Osteocyte (in vitro differentiated cells): ENCODE measurements at places on chromosomes 5 and 9.

- DNase-seq: no peak
Observed at GRCh38 chr9:113331780-113332179, 8.3 kb downstream of the WDR31 start.

DNA sequence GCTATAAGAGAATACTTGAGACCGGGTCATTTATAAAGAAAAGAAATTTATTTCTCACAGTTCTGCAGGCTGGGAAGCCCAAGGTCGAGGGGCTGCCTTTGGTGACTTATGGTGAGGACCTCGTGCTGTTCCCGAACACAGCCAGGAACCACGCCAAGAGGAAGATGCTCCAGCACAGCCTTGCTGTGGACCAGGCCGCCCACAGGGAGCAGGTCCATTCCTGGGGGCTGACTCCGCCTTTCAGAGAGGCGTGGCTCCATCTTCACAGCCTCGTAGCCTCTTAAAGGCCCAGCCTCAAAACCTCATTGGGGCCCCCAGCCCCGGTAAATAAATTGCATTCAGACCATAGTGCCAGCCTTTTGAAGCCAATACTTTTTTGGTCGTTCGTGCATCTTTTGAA is 93.5 kb upstream of the CACNA1B start:
- no peak for DNase-seq

DNA sequence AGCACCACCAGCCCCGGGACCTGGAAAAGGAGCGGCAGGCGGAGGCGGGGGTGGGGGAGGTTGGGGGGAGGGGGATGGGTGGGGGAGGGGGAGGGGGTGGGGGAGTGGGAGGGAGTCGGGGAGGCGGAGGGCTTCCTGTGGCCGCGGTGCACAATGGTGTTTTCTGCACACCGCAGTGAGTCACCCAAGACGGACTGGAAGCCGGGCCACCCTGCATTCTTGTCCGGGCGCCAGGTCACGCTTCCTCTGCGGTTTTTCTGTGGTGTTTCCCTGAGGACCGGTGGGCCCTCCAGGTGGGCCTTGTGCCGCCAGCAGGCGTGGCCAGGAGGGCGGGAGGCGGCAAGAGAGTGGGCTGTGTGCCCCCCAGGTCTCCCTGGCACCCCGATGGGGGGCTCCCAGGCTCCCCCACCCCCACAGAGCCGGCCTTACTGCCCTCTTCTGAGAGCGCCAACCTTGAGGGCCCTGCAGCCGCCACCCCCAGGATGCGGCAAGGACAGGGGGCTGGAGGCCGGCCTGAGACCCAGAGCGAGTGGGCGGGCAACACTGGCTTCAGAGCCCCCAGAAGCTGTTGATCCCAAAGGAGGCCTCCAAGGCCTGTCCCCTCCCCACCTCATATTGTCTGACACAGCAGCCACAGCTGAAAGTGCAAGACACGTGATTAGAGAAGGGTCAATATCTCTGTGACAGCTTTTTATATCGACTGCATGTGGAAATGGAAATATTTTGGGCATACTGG is 11.1 kb downstream of the EXD3 start:
- no peak for DNase-seq

GRCh38 chr5:95620870-95621838 is 1.3 kb downstream of the GPR150 start:
- DNase-seq: no peak

DNA sequence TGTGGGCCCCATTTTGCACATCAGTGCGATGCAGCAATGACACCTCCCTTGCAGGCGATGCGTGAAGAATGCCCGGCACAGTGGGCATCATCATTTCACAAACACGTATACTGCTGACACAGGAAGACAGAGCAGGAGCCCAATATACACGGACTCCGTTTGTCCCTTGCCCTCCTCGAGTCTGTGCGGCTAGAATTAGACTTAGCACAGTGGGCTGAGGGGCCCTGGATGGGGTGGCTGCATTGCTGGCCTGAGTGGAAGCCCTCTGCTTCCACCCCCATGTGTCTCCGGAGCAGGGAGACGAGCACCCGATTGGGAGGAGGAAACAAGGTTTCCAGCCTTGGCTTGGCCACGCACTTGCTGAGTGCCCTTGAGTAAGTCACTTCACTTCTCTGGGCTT is 40.8 kb downstream of the GSN start:
- DNase-seq: no peak

DNA sequence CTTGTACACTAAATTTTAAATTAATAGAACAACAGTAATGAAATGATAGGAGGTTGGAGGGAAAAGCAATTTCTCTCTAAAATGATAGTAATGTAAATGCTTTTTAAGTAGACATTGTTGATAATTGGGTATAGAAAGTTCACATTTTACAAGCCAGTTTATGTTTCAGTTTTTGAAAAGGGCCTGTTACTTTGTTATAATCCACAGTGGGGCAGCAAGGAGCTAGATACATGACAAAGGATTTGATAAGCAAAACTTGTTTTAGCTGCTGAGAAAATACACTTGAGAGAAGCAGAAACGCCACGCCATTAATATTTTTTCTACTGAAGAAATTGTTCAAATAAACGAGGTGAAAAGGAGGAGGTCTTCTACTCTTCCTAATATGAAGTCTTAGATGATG is 30.2 kb downstream of the SREK1 start:
- no peak for DNase-seq

DNA sequence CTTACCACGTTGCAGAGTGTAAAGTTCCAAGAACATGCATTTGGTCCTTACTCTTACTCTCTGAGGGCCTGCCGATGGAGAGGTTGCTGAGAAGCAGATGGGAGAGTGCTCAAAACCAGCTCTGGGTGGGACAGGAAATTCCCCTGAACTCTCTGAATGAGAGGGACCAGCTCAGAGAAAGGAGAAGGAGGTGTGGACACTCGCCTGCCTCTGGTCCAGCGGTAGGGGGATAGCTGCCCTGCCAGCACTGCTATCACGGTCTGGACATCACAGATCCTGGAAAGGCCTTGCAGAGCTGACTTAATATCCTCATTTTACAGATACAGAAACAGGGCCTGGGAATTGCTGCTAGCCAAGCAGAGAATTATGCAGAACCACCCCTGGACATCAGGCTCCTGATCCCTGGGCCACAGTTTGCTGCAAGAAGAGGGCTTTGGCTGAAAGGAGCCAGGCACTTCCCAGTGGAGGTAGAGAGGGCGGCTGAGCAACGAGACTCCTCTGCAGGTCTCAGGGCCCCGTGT is 4.9 kb downstream of the TRAF1 start:
- DNase-seq: no peak

- DNase-seq: no peak
Observed at GRCh38 chr9:81293651-81294050, 395.7 kb downstream of the TLE1 start.

- no peak for DNase-seq
Observed at GRCh38 chr5:81608976-81609375, 141.9 kb downstream of the SSBP2 start.

GRCh38 chr5:151751593-151751992 is 6.8 kb downstream of the ATOX1 start:
- no peak for DNase-seq

- DNase-seq: no peak
Observed at GRCh38 chr9:86099701-86100364, 475 bp upstream of the GOLM1 start.

DNA sequence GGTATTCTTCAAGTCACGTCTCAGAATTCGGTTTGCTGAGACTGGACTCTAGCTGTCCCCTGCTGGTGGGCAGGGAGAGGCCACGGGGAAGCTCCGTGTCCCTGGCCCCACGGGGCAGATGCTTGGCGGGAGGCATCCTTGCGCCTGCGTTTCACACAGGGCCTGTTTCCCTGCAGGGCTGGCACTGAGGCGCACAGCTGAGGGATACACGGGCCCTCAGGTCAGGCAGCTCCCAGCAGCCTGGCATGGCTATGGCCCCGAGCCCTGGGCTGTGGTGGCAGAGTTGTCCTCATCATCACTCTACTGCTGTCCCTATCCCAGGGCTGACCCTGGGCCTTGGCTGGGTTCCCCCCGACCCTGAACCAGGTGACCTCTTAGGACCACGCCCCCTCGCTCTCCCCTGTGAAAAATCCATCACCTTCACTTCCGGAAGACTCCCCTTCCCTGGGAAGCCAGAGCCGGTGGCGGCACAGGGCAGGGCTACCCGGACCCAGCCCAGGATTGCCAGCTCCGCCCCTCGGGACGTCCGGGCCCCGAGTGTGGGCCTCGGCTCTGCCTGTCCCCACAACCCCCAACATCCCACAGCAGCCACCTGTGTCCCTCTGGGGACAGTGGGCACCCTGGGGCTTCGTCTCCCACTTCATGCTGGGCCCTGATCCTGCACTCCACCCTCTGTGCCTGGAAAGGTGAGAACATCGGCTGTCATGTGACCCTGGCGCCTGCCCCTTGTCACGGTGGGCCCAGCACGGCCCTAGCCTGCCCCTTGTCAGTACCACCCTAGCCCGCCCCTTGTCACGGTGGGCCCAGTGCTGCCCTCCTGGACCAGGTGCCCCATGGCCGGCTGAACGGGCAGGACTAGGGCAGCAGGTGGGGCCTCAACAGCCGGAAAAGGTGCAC is 5.0 kb downstream of the DPP7 start:
- no peak for DNase-seq

- DNase-seq: no peak
Observed at GRCh38 chr9:91483189-91483691, 59.6 kb upstream of the NFIL3 start.

DNA sequence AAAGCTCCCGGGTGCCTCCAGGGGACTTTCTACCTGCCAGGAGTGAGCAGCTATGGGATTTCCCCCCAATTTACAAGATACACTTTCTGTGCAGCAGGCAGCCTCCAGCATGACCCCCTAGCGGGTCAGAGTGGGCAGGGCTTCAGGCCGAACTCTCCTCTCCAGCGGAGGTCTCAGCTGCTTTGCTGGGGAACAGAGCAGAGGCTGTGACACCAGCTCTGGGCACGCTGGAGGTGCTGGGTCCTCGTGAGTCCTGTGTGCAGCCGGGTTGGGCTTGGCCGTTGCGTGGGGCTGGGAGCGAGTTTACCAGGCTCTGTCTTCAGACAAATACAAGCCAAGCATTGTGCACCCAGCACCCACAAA is 2.9 kb downstream of the NRARP start:
- no peak for DNase-seq

GRCh38 chr5:166719991-166720390 is 1571.5 kb upstream of the WWC1 start:
- DNase-seq: no peak

- DNase-seq: no peak
Observed at GRCh38 chr9:34689512-34689911, 1.6 kb downstream of the CCL19 start.

- DNase-seq: no peak
Observed at GRCh38 chr9:14389657-14390056, 75.7 kb upstream of the NFIB start.

DNA sequence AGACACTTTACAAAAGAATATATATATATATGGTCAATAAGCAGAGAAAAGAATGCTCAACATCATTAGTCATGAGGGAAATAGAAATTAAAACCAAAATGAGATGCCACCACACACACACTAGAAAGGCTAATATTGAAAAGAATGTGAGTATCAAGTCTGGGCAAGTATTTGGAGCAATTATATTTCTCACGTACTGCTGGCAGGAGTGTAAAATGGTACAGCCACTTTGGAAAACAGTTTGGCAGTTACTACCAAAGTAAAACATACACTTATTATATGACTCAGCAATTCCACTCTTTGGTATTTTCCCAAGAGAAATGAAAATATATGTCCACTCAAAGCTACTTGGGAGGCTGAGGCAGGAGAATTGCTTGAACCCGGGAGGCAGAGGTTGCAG is 29.8 kb downstream of the NEUROG1 start:
- DNase-seq: no peak

DNA sequence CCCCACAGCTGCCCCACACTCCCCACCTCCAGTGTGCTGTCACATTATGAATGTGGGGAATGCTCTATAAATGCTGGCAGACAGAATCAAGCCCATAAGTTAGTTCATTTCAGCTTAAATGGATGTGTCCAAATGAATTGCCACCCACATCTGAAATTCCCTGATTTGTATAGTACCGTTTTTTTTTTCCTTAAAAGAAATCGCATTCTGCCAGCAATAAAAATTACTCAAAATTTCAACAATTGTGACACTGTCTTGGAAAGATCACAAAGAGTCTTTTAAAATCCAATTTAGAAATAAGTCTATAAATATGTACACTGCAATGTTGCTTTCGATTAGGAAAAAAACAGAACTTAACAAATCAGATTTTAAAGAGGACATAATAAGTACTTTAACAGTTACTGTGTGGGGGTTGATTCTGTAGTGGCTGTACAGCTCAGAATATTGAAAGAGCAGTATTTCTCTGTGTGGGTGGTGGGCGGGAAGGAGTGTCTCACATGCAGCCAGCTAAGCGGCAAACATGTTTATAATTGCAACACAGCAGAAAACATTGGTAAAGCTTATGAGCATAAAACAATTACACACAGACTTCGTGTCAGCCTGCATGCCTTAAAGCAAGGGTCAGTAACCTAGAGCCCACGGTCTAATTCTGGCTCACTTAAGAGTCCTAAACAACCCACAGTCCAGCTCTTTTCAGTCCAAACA is 24.9 kb upstream of the CSNK1G3 start:
- no peak for DNase-seq

- no peak for DNase-seq
Observed at GRCh38 chr5:21398511-21398910, 1410.5 kb upstream of the CDH18 start.

DNA sequence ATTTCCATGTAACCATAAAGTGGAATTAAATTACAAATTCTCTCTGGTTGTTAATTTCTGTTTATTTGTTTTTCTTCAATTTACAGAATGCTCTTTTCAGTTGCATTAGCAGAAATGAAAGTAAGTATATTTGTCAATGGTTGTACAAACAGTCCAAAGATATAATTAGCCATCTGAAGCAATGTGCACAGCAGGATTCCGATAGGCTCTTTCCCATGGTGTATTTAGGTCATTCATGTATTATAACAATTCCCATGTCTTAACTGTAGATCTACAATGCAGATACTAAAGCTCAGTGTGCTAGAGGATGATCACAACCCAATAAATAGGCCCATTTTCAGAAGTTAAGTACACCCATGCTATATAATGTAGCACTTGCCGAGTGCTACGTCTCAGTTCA is 43.8 kb downstream of the RECK start:
- DNase-seq: no peak

- no peak for DNase-seq
Observed at GRCh38 chr5:175894271-175894670, 22.9 kb downstream of the CPLX2 start.

GRCh38 chr5:97600486-97600885 is 417.4 kb upstream of the RIOK2 start:
- DNase-seq: no peak

GRCh38 chr5:146345240-146345577 is 6.6 kb downstream of the POU4F3 start:
- no peak for DNase-seq

DNA sequence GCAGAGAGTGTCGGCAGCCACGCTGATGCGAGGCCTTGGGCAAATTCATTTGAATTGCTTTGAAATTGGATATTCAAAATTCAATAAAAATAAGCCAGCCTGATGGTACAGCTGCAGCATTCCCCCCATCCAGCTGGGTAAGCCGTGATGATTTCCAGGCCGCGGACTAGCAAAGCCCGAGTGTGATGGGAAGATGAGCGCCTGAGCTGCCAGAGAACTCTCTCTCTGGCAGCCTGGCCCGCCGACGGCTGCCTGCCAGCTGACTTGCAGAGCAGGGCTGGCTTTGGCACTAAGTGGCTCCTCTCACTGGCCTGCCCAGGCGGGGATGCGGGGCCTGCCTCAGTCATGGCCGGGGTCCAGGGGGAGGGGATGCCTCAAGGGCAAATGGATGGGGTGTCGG is 268.3 kb upstream of the WWC1 start:
- DNase-seq: no peak
